Renal cortical epithelial cell (primary cell): ENCODE measurements at places on chromosomes 6 and 20. TPM values are rescaled to one million over a fixed set of nuclear protein-coding genes. Genes with fewer than 3 reads are reported as not detected.

The TINAG gene
- total RNA-seq = 5.9 and 16.5 TPM in 2 replicates

The MYMX gene
- total RNA-seq = not detected in 2 replicates

DNA sequence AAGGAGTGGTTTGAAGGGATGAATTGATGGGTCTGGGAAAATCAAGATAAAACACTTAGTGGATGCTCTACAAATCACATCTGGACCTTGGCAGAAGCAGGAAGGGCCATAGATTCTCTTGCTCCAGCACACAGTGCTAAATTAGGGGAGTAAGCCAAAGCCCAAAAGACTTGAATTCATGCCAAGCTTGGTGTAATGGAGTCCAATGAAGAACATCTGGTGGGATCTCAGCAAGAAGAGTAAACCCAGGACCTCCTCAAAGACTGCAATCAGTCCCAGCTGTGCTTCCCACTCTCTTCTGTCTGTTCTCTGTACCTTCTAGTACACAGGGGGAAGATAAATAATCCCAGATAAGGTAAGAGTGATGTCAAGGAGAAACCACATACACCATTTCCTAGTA is 683.4 kb downstream of the RNF144B start:
- DNase-seq = no peak

The MYT1 gene
- under 0.01 and 0.17 TPM in 2 replicates for total RNA-seq

The WFDC2 gene
- 1.6 and 25.0 TPM in 2 replicates for total RNA-seq

The SLC17A3 gene
- total RNA-seq = 5.6 and 30.0 TPM in 2 replicates

DNA sequence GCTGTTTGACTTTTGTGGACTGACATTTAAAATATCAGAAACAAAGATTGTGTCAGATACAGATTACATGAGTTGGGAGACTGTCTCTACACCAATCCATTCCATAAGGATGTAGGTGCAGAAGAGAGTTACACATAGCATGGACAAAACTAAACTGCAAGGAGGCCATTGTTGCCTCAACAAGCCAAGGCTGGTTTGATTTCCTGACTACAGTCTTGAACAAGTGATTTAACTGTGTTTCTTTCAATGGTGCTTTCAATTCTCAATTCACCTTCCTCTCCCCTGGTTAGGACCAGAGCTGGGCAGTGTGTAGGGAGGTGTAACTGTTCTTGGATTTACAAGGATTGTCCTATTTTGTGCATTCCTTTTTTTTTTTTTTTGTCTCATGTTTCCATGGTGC is 82.2 kb downstream of the AGPAT4 start:
- DNase-seq = no peak

DNA sequence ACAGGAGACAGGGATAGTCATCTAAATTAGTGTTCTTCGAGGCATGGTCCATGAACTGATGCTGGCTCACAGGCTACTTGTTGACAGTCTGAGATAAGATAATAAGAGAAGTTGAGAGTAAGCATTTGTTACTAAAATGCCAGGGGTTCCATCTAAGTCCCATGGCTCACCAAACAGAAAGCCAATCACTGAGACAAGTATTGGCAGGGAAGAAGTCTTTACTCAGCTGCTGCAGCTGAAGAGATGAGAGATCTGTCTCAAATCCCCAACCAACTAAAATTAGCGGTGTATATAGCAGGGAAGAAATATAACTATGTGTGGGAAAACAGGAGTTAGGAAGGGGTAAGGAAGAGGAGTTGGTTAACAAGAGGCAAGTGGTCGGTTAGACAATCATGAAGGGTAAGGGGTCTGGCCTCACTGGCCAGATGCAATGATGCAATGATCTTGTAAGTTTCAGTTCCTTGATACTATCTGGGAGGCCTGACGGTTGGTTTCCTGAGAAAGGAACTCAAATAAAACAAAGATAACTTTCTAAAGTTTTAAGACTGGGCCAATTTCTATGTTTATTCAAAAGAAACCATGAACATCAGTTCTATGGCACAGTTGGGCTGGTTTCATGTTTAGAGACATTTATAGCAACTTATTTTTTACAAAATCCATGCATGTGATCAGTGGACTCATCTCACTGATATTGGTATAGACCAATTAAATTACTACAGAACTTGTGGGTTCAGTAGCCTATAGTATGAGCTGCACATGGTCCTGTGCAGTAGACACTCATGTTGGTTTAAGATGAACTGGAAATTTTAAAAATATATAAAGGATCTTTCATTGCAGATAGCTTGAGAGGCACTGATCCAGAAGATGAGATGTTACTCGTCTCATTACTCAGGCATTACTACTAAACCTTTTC is 9.9 kb upstream of the HEBP2 start:
- DNase-seq = no peak

GRCh38 chr6:42279144-42279781 is 61.6 kb upstream of the MRPS10 start:
- DNase-seq = peak; percentile 29

GRCh38 chr6:90080876-90081481 is 186.7 kb downstream of the GJA10 start:
- no peak for DNase-seq

GRCh38 chr6:45483501-45483900 is 105.8 kb upstream of the SUPT3H start:
- DNase-seq = no peak

The KHDRBS2 gene
- not detected in 2 replicates for total RNA-seq

- no peak for DNase-seq
Measured at GRCh38 chr20:57034001-57034400, 232.4 kb downstream of the BMP7 start.

The CD109 gene
- 25.2 and 29.8 TPM in 2 replicates for total RNA-seq

DNA sequence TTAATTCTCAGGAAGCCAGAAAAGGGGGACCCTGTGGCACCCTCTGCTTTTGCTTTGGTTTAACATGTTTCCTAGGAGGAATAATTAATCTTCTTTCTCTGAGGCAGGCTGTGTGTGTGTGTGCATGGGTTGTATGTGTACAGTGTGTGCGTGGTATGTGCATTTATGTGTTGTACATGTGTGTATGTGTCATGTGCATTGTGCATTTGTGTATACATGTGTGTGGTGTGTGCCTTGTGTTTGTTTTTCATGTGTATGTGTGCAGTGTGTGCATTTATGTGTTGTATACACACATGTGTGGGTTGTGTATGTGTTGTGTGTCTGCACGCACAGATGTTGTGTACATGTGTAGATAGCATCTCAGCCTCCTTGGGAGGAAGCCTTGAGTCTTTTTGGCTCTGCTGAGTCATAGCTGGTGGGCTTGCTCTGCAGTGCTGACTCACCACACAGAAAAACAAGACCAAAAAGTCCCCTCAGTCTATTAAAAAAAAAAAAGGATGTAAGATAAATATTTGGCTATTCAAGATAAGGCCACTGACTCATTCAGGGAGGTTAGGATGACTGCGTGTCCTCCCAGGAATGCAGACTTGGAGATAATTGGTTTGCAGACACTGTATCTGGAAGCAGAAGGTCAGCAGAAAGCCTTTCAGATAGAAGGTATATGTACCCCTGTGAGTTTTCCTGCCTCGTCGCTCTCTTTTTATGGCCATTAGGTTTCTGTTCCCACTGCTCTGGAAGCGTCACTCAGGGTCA is 58.6 kb downstream of the SYNJ2 start:
- DNase-seq = peak; percentile 91
